ENCODE measurements at places on chromosomes 7 and 10.

GRCh38 chr10:84296091-84296981 lies 32.1 kb upstream of the CCSER2 start:
- no peak for DNase-seq

GRCh38 chr7:29987083-29987482 lies 2.5 kb downstream of the SCRN1 start:
- DNase-seq = no peak

- DNase-seq = no peak
Measured at GRCh38 chr10:66366163-66366562, 559.7 kb upstream of the LRRTM3 start.

GRCh38 chr10:98205351-98205750 lies 62.6 kb downstream of the LOXL4 start:
- DNase-seq = no peak

- no peak for DNase-seq
Measured at GRCh38 chr10:107054469-107055156, 109.9 kb downstream of the SORCS1 start.

DNA sequence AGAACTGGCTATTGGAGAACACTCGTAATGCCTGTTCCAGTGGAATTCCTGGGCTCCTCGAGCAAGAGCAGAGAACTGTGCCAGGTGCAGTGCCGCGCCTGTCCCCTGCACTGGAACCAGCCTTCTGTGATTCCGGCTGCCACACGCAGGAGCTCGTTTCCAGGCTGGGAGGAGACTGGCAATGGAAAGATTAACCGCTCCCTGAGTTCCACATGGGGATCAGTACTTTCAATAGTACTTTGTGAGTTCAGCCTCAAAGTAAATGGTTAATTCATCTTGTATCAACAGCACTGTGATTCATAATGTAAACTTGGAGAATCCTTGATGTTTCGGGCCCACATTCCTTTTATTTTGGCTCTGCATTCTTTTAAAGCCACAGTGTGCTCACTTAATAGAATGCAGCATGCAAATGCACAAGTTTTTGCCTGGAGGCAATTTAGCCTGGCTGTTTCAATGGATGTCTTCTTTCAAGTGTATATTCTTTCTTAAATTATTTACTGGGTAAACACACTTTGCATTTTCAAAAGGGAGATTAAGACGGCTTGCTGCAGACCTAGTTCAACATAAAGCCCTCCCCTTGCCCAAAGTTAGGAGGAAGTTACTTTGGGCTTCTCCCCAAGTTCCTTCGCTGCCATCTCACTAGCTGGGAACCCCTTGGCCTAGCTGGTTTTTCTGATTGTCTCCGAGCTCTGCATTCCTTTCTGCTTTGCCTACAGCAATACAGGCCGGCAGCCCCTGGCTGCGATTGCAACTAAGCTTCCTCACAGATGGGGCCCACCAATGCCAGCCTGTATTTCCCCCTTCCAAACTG lies 138.1 kb upstream of the TCF7L2 start:
- no peak for DNase-seq

DNA sequence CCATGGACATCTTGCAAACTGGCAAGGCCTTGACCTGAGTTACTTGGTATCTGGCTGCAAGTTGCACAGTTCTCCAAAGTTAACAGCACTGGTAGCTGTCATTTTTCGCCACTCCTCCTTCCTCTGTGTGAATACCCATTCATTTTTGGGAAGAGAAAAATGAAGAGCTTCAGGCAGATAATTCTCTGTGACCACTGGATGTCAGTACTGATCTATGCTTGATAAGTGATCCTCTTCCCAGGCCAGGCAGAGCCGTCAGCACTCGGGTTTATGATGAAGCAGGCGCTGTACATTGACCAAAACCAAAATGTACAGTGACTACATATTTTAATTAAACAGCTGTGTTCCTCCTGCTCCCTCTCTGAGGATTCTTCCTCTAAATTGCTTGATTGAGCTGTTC lies 55.9 kb upstream of the PDZD8 start:
- no peak for DNase-seq

- DNase-seq = no peak
Measured at GRCh38 chr10:43605850-43606322, 352 bp upstream of the ZNF485 start.

DNA sequence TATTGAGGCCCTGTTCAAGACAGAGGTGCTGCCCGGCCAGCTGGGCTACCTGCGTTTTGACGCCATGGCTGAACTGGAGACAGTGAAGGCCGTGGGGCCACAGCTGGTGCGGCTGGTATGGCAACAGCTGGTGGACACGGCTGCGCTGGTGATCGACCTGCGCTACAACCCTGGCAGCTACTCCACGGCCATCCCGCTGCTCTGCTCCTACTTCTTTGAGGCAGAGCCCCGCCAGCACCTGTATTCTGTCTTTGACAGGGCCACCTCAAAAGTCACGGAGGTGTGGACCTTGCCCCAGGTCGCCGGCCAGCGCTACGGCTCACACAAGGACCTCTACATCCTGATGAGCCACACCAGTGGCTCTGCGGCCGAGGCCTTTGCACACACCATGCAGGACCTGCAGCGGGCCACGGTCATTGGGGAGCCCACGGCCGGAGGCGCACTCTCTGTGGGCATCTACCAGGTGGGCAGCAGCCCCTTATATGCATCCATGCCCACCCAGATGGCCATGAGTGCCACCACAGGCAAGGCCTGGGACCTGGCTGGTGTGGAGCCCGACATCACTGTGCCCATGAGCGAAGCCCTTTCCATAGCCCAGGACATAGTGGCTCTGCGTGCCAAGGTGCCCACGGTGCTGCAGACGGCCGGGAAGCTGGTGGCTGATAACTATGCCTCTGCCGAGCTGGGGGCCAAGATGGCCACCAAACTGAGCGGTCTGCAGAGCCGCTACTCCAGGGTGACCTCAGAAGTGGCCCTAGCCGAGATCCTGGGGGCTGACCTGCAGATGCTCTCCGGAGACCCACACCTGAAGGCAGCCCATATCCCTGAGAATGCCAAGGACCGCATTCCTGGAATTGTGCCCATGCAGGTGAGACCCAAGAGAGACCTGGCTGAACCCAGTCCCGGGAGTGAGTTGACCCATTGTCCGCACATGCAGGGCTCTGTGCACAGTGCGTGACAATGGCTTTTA lies 2.8 kb downstream of the RBP3 start:
- no peak for DNase-seq

GRCh38 chr10:113454341-113455061 lies 98.4 kb upstream of the HABP2 start:
- DNase-seq = no peak

DNA sequence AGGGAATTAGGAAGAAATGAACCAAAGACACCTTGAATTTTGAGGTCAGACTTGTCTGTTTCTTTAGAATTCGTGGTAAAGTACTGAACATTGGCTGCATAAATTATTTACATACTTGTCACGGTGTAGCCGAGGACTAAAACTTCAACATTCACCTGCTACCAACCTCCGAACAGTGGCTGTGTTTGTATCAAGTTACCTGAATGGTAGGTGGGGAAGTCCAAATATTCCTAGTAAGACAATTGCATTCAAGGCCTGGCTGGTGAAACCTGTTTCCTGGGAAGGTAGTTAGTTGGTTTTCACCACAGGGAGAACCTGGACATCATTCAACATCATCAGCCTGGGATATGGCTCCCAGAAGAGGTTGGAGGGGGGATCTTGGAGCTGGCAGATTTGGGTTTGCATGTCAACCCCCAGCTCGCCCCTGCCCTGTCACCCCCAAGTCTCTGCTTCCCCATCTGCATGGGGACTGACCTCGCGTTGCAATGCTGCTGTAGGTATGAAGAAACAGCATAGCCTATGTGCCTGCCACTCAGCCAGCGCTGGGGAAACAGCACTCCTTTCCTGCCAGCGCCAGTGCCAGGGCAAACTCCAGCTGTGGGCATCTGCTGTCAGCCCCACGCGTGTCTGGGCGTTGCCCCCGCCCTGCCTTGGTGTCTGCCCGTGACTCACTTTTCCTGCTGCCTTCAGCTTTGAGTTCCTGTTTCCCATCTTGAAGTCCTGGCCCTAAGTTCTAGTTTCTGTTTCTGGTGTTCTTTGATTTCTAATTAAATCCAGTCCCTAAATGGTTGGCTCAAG lies 12.7 kb upstream of the LARP4B start:
- peak; percentile 72 for DNase-seq

GRCh38 chr10:60606343-60607080 lies 171.8 kb upstream of the CDK1 start:
- DNase-seq = no peak

- no peak for DNase-seq
Measured at GRCh38 chr10:11830836-11831519, 7.8 kb downstream of the PROSER2 start.

DNA sequence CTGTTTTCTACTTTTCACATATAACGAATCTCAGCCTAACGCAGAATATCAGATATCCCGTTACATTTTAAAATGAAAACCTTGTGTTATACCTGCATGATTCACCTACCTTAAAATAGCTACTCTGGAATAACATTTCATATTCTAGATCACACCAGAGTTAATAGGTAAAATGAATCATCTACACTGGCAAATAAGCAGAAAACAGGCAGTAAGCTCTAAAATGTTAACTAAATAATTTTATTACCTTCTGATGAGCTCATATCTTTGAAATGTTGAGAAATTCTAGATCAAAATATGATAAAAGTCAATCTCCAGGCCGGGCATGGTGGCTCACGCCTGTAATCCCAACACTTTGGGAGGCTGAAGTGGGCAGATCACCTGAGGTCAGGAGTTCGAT lies 71.3 kb downstream of the CPEB3 start:
- no peak for DNase-seq

- DNase-seq = no peak
Measured at GRCh38 chr7:11341285-11341944, 367.7 kb downstream of the PHF14 start.

- DNase-seq = no peak
Measured at GRCh38 chr7:4740796-4741195, 34.6 kb upstream of the AP5Z1 start.

GRCh38 chr10:113232928-113233511 lies 283.0 kb downstream of the TCF7L2 start:
- no peak for DNase-seq

- no peak for DNase-seq
Measured at GRCh38 chr10:96878057-96878456, 46.0 kb downstream of the LCOR start.

- DNase-seq = no peak
Measured at GRCh38 chr10:111015181-111015580, 61.6 kb upstream of the ADRA2A start.

- DNase-seq = no peak
Measured at GRCh38 chr7:24921362-24921679, 58.7 kb downstream of the OSBPL3 start.

DNA sequence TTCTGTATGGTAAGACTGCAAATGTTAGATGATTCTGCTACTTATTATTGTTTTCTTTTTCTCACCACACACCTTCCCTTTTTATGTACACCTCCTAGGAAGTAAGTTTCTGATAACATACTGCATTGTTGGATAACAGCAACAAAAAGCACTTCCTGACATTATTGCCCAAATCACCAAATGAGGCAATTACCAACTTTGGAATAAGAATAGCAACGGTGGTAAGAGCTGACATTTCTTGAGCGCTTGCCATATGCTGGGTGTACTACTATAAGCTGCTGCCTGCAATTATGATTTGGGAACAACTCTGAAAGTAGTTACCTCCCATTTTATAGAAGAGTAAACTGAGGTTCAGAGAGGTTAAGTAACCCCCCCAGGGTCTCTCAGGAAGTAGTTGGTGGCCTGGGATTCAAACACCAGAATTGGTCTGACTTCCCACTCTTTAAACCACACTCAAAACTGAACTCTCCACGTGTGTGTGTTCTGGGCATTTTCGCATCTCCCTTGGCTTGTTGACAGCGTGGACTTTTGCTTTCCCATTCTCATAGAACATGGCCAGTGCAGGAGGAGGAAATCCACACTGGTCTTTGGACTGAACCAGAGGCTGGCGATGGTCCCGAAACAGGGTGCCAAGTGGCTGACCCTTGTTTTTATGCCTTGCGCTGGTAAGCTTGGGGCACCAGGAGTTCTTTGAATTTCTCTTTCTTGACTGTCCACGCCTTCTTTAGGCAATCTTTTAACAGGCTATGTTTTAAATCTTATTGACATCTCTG lies 71.4 kb downstream of the TCF7L2 start:
- DNase-seq = no peak

GRCh38 chr7:96723622-96724021 lies 14.0 kb upstream of the SEM1 start:
- DNase-seq = no peak

GRCh38 chr10:125457406-125457805 lies 225.6 kb downstream of the TEX36 start:
- no peak for DNase-seq

DNA sequence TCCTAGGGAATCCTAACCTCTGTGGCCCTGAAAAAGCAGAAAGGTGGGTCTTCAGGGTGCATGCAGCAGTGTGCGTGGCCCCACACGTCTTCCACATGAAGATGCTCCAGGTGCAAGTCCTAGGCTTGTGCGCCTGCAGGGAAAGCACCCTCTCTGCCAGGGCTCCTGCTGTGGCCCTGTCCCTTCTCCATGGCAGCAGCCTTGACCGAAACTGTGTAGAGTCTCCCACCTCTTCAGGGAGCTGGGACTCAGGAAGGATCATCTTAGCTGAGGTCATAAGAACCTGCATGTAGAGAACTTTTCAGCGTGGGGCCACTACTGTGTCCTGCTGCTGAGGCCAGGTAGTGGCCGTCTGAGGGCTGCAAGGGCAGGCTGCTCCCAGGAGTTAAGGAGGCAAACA lies 6.3 kb upstream of the CSGALNACT2 start:
- DNase-seq = no peak

DNA sequence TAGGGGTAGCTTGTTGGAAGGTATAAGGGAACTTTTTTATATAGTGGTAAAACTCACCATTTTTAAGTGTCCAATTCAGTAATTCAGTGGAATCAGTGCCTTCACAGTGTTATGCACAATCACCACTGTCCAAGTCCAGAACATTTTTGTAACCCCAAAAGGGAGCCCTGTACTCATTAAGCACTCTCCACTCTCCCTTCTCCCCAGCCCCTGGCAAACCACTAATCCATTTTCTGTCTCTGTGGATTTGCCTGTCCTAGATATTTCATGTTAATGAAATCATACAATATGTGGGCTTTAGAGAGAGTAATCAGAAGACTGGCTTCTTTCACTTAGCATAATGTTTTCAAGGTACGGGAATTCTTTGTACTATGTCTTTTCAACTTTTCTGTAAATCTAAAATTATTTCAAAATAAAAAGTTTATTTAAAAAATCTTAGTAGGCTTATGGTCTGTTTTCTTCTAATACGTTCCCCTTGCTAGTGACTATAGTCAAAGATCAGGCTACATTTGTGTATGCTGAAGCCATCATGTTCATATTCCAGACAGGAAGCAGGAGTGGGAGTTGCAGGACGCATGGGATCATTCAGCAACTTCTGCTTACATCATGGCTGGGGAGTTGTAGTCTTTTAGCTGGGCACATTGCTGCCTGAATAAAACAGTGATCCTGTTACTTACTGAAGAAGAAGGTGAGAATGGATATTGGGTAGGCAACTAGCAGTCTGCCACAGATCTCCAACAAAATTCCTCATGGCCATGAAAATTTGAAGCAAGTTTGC lies 35.4 kb upstream of the TAX1BP1 start:
- DNase-seq = no peak

GRCh38 chr7:101124376-101125056 lies 2.4 kb upstream of the SERPINE1 start:
- DNase-seq = no peak

- no peak for DNase-seq
Measured at GRCh38 chr7:46524350-46524749, 603.3 kb upstream of the IGFBP3 start.

GRCh38 chr7:40492946-40493345 lies 358.1 kb downstream of the SUGCT start:
- no peak for DNase-seq

GRCh38 chr7:2266911-2267310 lies 24.9 kb downstream of the NUDT1 start:
- DNase-seq = no peak

All from stimulated activated CD4-positive, alpha-beta T cell treated with anti-CD3 and anti-CD28 coated beads, Interleukin-4, amount 100 ng/mL, for 4 hours (primary cell).